ENCODE measurements at places on chromosomes 6 and 20.

DNA sequence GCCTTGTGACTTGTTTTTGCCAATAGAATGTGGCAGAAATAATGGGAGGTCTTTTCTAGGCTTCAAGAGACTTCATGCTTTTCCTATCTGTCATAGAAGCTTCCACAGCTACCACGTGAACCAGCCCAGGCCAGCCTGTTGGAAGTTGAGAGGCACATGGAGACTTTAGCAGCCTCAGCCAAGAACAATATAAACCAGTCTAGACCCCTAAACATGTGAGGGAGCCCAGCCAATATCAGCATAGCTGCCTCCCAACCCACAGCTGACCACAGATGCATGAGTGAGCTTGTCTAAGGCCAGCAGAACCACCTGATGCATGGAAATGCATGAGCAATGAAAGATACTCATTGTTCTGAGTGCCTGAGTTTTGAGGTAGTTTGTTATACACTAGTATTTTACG lies 540.7 kb upstream of the BTBD3 start:
- no peak for DNase-seq

DNA sequence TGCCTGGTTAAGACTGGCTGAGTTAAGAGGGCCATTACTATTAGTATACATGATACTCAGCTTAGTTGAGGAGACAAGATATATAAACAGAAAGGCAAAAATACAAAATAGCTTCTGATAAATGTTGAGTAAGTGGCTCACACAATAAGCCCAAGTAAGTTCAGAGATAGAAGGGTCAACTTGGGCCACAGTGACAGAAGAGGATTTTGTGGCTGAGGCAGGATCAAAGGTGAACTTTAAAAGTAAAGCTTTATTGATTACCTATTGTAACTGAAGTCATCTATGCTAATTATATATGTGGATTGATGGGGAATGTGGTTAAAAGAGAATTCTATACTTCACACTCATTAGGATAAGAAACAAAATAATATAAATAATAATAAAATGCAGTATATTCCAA lies 80.8 kb downstream of the PHACTR2 start:
- no peak for DNase-seq

DNA sequence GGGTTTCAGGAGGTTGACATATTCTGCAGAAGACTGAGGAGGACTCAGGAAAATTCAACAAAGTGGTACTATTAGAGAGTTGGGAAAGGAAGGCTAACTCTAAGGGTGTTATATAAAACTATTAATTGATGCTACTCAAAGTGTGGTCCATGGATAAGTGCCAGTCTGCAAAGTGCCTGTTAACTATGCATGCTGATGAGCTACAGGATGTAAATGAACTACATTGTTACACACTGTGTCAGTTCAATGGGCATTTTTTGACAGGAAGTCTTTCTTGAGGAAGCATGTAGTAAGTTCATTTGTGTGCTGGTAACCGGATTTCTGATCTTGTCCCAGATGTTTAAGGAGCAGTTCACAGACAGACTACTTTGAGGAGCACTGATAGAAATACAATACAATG lies 75.6 kb downstream of the KLHL32 start:
- no peak for DNase-seq

DNA sequence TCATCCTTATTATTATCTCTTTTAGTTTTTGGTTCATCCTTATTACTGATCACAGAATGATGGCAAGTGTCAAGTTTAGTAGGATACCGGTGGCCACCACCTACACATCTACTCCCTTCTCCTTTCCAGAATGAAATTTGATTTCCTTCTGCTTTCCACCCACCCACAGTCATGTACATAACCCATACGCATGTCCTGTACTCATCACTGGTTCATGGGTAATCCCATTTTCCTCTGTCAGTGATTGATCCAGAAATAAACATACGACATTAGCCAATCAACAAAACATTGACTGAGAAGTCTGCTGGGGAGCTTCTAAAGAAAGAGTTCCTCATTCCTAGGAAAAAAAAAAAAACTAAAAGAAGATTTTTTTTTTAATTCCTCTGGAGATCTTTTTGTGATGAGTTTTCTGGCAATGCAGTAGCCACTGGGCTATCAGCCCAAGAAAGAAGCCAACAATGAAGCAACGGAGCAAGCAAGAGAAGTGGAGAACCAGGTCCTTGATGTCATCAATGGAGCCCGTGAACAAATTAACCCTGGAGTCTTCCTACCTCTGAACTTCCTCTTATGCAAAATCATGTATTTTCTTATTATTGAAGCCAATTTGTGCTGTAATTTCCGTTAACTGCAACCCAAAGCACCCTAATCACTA lies 127.8 kb downstream of the TASP1 start:
- DNase-seq: no peak

DNA sequence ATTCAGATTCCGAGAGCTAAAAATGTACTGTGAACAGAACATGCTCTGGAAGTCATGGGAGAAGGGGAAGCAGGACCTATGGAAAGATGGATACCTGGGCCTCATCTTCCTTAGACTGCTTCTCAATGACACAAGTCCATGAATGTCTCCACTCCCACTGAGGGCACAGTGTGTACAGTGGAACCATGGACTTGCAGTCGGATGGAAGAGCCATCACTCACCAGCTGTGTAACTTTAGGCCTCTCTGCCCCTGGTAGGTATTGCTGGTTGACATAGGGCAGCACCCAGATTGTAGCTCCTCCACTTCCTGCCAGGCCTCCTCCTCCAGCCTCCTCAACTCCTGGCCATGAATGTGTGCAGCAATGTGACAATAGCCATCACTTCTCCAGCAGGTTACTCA lies 52.5 kb downstream of the MAFB start:
- DNase-seq: no peak

DNA sequence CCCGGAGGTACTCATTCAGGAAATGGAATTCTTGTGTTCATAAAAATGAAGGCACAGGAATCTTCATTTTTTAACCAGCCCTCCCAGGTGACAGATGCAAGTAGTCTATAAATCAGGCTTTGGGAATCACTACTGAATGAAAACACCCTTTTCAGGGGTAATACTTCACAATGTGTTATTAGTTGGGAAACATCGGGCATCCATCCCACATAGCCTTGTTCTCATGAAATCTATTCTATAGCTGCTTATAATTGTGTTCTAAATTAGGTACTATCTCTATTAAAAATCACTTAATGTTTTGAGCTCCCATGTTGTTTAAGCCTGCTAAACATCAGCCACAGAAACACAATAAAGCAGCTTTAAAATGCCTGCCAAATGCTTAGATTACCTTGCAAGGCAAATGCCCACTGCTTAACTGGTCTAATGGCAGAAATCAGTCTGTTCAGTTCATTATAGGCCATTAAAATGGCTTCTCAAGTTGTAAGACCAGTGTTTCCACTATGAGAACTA lies 94.9 kb downstream of the L3MBTL3 start:
- DNase-seq: no peak

GRCh38 chr6:106318061-106318460 lies 7.5 kb downstream of the ATG5 start:
- no peak for DNase-seq

- DNase-seq: no peak
Measured at GRCh38 chr6:158672726-158673125, 22.9 kb downstream of the SYTL3 start.

DNA sequence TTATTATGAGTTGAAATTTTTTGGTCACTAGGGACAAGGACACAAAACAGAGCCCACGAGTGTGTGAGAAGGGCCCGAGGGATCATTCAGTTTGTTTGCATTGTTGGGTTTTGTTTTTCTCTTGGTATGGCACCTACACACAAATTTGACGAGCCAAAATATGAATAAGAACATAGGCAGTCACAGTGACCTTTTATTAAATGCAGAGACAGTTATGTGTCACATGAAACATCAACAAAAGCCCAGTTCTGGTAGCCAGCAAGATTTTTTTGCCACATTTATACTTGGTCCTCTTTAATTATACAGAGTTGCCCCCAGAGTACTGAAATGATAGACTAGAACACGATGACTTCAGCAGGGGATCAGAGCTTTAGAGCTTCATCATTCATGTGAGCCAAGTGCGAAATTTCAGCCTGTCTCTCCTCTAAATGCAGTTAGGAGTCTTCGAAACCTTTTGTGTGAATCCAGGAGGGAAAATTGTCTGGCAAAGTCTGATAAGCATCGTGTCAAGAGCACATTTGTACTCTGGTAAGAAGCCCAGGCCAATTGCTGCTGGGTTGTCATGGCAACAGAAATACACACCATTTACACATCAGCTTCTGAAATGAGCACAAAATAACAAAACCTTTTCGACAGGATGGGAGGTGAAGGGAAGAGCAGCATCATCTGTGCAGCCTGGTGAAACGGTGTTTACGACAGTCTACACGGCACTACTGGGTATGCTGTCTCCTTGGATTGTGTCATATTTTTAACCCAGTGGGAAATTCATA lies 79.2 kb upstream of the RIPOR2 start:
- DNase-seq: peak; percentile 32

DNA sequence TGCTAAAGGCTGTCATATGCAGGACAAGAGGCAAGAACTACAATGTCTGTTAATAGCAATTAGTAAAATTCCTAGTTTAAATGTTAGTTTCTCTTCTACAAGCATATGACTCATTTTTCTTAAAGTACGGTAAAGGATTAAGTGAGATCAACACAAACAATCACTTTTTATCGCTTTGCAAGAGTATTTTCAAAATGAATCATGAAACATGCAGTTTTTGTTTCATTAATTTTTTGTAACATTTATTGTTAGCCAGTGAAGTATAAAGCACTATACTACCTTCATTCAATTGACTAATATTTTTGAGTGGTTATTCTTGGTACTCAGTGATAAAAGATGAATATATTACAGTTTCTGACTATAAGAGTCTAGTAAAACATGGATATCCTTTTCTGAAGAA lies 138.6 kb downstream of the AHI1 start:
- DNase-seq: no peak

- DNase-seq: no peak
Measured at GRCh38 chr6:11535801-11536230, 1.7 kb upstream of the TMEM170B start.

- DNase-seq: no peak
Measured at GRCh38 chr20:39144757-39145156, 182.6 kb downstream of the DHX35 start.

- no peak for DNase-seq
Measured at GRCh38 chr6:85134172-85134571, 315.7 kb upstream of the NT5E start.

DNA sequence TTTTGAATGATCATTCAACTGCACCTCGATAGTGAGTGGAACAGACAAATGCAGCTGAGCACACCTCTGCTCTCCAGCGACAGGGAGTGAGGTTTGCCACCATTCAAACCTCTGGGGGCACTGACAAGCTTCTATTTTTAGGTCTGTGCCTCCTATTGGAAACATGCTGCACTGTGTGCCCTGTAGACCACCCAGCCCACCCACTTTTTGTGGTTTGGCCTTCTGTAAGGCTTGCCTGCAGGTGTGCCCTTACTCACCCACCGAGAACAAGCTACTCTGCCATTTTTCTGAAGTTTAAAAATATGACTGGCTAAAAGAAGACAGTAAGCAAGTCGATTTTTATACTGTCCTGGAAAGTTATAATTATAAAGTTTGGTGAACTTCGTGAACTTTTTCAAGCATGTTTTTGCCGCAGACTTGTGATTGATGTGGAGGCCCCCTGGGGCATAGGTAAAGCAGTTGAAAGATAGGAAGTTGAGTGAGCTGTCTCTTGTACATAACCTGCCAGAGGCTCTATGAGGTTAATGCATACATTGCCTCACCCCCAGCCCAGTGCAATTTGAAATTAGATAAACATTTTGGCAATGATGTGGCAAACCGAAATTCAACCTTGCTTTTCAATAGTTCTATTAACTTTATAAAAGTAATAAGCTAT lies 53.8 kb downstream of the ADGRG6 start:
- DNase-seq: no peak

GRCh38 chr6:158815907-158816306 lies 3.3 kb downstream of the EZR start:
- DNase-seq: no peak

DNA sequence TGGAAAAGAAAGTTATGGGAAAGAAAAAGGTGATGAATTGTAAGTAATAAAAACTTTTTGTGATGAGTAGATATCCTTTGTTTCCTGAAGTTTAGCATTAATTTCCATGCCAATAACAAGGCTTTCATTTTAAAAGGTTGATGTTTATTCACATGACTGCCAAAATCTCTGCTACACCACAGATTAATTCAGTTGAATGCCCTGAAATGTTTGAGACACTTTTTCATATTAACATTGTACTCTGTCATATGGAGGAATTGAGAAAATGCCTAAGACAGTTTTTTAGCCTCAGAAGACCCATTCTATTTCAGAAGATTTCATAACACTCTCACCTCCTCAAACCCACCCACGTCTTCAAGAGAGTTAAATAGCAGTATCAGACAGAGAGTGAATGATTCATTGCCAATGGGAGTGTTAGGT lies 115.5 kb downstream of the ADGRG6 start:
- no peak for DNase-seq

GRCh38 chr6:41073968-41074691 lies 1.4 kb downstream of the NFYA start:
- no peak for DNase-seq

DNA sequence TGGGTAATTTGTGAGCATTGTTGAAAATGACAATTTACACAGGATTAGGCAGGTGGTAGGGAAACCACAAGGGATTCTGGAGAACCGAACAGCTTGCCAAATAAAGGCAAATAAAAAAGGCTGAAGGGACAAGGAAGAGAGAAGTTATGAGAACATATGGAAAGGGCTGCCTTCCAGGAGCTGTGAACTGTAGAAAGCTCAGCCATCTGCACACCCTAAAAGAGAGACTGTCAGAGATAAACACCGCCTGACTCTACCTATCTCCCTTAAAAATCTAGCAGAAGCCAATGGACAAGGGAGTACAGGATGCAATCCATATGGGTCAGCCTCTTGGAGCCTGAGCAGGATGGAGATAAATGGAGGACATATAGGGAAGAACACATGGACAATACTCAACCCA lies 12.7 kb upstream of the SLC17A1 start:
- no peak for DNase-seq

DNA sequence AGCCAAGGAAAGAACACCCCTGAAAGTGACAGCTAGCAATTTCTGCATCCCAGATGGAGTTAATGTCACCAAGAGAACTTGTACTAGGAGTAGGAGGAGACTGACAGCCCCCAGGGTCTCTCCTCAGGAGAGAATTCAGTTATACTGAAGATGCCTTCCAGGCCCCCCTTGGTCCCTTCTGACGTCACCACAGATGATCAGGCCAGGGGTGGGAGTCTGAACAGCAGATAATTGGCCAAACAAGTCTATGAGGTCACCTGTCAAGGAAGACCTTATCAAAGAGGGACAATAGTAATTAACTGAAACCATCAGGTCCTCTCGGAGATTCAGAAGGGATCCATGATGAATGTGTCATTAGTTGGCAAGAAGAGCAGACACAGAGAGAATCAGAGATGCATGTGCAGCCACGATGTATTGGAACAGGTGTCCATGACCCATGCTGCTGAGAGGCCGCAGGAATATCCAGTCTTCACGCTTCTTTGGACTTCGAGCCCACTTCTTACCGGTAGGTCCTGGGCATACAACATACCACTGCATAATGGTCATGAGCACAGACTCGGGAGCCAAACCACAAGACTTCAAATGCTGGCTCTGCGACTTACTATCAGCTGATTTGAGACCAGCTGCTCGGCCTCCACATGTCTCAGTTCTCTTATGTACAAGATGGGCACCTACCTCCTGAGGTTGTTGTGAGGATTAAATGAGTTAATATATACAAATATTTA lies 10.2 kb downstream of the TRIM10 start:
- DNase-seq: no peak

- DNase-seq: no peak
Measured at GRCh38 chr6:147660334-147661311, 152.1 kb downstream of the SAMD5 start.
